Posterior vena cava (tissue), 2 donors: ENCODE measurements at places on chromosomes 7 and 10. TPM values are rescaled to one million over a fixed set of nuclear protein-coding genes. Genes with fewer than 3 reads are reported as not detected.
A peak's percentile ranks its signal among the peaks of the same experiment; 100 is the strongest.

DNA sequence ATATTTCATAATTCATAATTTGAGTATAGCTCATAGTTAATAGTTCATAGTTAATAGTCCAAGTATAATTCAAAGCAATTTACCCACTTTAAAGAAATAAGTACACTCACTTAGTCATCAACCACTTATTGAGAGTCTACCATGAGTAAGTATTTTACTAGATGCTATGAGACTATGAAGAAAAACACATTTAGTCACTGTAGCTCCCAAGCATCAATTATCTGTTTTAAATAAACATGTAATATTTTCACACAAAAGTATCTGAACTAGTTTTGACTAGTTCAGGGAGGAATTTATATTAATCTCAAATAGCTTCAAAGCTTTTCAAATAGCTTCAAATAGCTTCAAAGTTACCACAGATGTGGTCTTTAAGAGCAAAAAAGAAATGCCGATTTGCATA is 119.2 kb downstream of the ANK3 start:
- no peak for DNase-seq

Gene SLC13A1
- total RNA-seq = not detected

DNA sequence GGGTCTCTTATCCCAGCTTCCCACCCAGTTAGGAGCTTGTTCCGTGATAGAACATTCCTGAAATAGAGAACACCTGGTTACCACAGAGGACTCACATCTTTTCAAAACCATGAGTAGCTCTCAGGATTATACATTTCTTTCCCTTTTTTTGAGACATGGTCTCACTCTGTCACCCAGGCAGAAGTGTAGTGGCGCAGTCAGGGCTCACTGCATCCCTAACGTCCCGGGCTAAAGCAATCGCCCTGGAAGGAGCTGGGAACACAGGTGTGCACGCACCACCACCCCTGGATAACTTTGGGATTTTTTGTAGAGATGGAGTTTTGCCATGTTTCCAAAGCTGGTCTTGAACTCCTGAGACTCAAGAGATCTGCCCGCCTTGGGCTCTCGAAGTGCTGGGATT is 144.0 kb downstream of the RNF216 start:
- no peak for DNase-seq

DNA sequence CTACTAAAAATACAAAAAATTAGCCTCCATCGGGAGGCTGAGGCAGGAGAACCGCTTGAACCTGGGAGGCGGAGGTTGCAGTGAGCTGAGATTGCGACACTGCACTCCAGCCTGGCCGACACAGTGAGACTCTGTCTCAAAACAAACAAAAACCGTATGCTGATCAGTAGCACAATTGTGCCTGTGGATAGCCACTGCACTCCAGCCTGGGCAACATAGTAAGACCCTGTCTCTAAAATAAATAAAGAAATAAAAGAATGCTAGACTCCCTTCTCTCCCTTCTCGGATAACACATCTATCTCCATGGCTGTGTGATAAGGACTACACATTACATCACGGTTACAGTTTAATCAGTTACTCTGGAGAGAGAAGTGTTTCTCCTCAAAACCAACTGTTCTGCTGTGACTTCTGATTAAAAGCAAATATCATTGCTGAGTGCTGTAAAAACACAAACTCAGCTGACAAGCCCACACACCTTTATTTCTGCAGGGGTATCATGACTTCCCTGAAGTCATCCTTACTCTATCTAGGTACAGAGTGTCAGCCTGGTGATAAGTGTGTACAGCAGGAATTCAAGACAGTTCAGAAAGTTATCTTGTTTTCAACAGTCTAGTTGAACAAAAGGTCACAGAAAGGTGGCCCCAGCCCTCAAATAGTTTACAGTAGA is 5.3 kb upstream of the ARHGAP19 start:
- DNase-seq = no peak

Gene GIMAP4
- total RNA-seq = 40.4 TPM

GRCh38 chr10:65802391-65802790 is 1123.4 kb upstream of the LRRTM3 start:
- no peak for DNase-seq

DNA sequence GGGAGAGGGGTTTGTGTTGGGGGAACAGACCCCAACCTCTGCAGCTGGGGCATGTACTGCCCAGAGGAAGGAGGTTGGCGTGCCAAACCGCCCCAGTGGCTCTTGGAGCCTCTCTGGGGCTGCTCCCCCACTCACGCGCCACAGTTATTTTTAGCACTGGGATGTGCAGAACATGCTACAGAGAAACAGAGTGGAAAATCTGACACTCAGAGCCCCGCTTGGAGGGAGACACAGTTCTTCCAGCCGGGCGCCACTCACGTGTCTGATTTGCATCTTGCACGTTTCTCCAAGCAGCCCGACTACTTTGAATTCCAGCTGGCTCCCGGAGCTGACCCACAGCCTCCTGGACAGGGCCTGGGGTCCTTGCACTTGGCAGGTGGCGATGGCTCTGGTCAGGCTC is 182.0 kb downstream of the RPS24 start:
- DNase-seq = peak; percentile 96

Gene ACSL5
- total RNA-seq = 13.1 TPM
